Activated T-helper 17 cell treated with anti-CD3 and anti-CD28 coated beads, Interleukin-2, amount 50 U/mL, for 72 hours (primary cell): ENCODE measurements at places on chromosomes 12 and 14.

DNA sequence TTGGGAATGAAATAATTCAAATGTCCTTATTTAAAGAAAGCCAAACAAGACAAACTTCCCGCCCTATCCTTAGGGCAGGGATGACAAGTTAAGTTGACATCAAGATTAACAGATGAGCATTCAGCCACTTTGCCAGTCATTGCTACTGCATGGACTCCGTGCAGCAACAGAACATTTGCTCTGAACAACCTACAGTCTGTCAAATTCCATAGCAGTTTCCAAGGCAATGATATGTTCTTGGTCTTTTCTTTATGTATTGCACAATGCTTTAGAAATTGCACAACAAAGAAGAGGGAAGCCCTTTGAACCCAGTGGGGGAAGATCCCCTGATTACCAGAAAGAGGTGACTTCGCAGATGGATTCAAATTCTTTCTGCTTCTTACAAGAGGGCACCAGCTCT is 269.8 kb downstream of the BCAT1 start:
- no peak for ATAC-seq

GRCh38 chr12:130371296-130371695 is 33.6 kb downstream of the PIWIL1 start:
- no peak for ATAC-seq

DNA sequence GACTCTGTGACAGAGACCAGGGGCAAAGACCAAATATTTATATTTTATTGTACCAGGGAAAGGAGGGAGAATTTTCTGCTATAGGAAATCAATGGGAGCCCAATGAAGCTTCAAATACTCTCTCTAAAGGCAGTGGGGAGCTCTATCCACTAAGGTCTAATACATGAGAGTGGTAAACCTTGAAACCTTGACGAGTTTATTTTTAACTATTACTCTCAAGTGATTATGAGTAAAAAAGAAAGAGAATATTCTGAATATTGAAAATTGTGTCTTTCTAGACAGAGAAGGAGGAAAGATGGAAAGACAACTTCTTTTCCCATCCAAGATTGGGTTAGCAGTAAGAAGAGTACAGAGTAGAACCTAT is 1722.1 kb upstream of the SEL1L start:
- no peak for ATAC-seq

- ATAC-seq = no peak
Observed at GRCh38 chr12:51508285-51508684, 82.7 kb upstream of the SCN8A start.
